ENCODE measurements at places on chromosomes 3 and 15.

- no peak for DNase-seq
Measured at GRCh38 chr15:34647569-34648293, 64.3 kb upstream of the GOLGA8B start.

GRCh38 chr3:115520651-115521245 lies 102.6 kb upstream of the GAP43 start:
- no peak for DNase-seq

DNA sequence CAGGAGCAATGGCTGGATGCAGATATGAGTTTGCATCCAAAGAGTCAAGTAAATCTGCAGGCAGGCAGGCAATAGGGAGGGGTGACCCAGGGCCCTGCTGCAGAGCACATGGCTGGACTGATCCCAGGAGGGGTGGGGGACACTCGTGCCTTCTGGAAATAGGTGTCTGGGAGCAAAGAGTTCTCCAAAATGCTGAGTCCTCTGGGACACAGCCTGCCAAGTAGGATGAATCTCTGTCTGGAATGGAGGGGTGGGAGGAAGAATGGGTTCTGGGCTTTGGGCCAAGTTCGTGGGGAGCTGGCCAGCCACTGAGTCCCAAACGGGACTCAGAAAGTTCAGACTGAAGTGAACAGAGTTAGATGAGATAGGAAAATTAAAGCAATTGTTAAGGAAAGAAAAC lies 214.5 kb downstream of the MTHFS start:
- no peak for DNase-seq

GRCh38 chr15:85859671-85860070 lies 64.9 kb upstream of the KLHL25 start:
- DNase-seq, result no peak

- no peak for DNase-seq
Measured at GRCh38 chr3:53842436-53843194, 3.6 kb downstream of the CHDH start.

DNA sequence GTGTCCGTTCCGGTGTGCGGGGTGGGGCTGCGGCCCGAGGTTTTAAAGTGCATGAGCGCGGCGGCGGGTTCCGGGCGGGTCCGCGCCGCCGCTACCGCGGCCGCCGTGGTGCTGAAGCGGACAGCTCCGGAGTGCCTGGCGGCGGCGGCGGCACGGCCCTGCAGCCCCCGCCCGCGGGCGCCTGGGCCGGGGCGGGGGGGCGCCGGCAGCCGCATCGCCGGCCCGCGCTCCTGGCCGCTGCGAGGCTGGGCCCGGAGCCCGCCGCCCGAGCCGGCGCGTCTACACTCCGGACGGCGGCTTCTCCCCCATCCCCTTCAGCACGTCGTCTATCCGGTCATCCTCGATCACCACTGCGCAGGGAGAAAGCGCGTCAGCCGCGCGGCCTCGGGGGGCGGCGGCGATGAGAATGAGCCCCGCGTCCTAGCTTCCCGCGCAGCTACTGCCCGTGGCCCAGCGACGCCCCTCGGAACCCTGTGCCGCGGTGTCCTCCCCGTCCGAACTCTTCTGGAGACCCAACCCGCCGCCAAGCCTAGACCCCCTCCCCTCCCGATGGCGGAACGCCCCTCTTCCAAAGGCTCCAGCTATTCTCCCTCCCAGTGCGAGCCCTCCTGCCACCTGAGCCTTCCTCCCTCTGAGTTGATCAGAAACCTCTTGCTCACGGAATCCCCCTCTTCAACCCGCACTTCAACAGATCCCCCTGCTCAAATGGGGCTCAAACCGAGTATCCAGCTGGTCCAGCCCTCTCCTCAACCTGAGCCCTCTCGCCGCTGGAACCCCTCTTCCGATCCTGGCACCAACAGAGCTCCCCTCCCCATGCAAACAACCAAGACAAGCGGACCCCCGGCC lies 1.3 kb downstream of the CAMK2N2 start:
- DNase-seq, result no peak

DNA sequence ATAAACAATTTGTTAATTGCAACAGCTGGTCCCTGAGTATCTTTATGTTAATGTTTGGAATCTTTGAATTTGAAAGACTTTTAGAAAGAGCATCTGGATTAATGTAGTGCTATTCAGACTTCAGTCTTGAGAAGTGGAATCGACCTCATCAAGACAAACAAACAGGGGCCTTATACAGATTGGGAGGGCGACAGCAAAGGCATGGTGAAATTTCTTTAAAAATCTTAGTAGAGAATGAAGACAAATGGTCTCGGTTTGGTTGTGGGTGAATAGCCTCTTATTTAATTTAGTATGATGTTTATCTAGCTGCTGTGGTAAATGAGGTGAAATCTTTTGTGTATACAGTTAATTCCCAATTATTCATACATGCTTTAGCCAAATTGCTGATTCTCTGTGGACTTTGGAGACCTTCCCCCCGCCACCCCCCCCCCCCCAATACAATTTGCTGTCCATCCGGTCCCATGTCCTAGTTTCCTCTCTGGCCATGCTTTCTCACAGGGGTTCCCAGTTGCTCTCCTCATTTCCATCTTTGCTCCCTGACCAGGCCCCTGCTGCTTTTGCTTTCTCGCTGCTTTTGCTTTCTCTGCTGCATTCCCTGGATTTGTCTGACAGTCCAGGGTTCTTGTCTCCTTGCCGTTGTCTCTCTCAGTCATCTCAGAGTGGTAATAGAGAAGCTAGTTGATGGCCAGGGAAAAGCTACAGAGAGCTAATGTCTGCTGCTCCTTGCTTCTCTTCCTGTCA lies 135.3 kb downstream of the FNDC3B start:
- DNase-seq, result no peak

GRCh38 chr15:70669966-70670658 lies 93.2 kb downstream of the UACA start:
- DNase-seq, result no peak

DNA sequence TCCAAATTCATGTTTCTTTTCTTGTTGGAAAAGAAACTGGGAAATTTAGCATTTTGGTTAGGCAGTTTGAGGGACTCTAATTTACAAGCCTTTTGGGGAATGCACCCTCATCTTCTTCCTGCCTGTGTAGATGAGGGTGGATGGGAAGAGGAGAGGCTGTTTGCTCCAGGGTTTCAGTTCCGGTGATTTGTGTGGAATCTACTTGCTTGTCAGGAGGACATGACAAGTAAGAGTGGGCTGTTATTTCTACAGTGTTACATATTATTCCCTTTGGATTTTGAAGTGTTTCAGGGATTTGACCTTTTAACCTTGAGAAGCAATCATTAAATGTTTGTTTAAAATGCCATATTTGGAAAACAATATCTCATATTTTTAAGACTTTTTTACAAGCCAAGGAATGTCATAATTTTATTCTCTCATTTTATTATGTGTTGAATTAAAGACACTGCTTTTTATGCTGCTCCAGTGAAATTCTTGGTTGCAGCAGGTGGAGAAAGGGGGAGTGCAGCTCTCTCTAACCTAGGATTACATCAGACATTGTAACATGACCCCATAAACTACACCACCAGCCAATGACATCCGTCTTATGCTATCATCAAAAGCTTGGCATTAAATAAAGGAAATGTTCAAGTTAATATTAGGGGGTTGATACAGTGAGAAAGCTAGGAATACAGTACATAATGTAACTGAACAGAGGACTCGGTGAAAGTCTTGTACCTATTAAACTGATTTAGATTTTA lies 30.2 kb downstream of the PLAAT1 start:
- no peak for DNase-seq

DNA sequence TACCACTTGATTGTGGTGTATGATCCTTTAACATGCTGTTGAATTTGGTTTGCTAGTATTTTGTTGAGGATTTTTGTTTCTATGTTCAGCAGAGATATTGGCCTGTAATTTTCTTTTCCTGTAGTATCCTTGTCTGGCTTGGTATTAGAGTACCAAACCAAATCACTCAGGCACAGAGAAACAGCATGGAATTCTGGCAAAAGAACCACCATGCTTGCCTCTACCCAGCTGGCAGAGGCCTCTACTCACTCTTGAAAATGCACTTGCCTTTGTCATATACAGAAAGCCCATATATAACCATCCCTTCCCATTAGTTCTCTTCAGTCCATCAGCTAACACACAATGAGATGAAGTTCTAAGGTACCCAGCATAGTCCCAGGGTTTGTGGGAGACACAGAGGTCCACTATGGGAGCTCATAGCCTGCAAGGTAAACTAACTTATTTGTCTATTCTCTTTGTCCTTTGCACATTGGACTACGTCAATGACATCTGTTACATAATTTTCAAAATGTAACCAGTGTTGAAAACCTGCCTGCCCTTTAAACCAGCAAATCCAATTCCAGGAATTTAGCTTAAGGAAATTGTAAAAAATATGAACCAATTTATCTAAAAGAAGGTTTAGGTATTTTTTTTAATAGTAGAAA lies 82.1 kb upstream of the POMGNT2 start:
- no peak for DNase-seq

- DNase-seq, result peak; percentile 44
Measured at GRCh38 chr15:28955160-28955992, 69.6 kb downstream of the APBA2 start.

DNA sequence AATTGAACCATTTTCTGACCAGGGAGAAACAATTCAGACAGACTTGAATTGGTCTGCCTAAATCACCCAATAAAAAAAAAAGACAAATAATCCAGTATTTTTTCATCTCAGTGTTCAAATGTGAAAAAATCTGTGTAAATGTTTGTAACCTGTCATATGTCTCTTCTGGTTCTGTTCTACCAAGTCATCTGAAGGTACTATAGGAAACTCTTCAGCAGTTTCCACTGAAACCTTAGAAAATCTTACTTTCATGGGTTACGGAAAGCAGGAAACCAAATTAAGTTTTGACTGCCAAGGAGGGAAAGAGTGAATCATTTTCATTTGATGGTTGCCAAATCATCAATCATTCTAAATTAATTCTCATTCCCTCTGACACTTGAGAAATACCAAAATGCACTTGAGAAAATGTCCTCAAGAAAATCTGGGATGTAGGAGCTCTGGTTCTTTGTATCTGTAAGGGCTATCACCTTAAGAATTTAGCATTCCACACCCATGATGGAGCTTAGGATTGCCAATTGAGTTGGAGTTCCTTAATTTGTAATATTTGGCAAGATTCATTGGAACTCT lies 278.2 kb upstream of the KCNH8 start:
- DNase-seq, result no peak

DNA sequence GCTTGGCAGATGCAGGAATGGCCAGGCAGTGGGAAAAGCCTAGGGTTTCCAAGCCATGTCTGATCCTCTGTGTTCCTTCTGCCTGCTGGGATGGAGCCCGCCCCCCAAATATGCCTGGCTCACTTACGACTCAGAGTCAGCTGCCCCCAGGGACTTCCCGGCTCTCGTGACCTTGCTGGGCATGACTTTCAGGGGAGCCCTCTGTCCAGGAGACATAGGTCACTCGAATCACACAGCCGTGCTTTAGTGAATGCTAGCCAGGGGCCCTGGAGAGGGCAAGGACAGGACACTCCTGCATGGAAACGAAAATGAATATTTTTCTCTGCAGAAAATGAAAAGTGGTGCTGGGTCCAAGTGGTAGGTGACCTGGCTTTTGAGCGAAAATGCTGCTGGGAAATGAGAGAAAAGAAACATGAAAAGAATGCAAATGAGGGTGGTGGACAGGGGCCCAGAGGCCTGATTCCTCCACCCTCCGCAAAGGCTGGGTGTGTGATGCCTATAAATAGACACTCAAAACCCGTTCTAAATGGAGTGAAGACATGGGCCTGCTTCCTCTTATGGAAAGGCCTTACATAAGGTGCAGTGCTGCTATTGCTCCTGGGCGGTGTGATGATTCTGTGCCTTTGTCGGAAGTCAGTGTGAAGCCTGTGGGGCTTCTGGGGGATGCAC lies 107.4 kb downstream of the APBA2 start:
- no peak for DNase-seq

DNA sequence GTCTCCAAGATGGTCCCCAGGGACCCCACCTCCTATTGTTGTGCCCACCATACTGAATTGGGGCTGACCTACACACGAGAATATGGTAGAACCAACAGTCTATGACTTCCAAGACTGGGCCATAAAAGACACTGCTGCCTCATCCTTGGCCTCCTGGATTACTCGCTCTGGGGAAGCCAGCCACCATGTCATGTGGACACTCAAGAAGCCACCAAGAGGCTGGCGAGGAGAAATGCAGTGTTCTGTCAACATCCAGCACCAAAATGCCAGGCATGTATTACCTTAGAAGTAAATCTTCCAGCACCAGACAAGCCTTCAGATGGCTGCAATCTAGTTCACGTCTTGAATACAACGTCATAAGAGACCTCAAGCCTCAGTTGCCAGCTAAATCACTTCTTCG lies 17.1 kb upstream of the TPM1 start:
- DNase-seq, result no peak

DNA sequence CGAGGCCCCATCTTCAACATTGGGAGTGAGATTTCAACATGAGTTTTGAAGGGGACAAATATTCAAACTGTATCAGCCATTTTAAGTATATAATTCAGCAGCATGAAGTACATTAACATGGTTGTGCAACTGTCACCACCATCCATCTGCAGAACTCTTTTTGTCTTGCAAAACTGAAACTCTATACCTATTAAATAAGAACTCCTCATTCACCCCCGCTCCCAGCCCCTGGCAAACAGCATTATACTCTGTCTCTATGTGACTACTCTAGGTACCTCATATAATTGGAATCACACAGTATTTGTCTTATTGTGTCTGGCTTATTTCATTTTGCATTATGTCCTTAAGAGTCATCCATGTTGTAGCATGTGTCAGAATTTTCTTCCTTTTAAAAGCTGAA lies 110.1 kb downstream of the MAP2K5 start:
- no peak for DNase-seq

- no peak for DNase-seq
Measured at GRCh38 chr3:139187154-139187553, 142.5 kb upstream of the PRR23C start.

DNA sequence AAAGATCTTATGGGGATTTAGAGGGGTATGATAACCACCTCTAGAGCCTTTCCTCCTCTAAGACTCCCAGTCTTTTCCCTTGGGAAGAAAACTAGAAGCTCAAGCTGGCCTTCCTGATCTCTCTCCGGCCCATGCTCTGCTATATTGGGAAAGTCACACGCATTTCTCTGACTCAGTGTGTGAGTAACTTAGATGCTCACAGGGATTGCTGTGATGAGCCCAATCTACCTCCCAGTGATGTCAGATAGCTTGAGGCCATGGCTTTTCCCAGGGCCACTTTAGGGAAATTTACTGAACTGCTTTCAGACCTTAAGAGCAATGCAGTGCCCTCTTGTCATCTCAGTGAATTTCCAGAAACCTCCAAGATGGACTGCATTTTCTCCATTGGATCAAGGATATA lies 8.6 kb upstream of the ST8SIA2 start:
- DNase-seq, result no peak

DNA sequence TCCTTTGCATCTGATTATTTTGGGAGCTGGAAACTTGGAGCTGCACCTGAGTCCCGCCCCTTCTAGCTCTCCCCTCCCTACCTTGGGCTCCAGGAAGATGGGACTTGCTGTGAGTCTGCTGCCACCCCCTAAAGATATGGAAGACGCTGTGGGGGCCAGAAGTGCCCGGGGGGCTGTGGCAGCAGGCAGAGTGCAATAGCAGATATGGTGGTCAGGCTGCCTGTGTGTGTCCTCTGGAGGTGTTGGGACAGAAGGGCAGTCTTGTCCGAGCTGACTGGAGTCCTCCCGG lies 485 bp downstream of the PAK6 start:
- no peak for DNase-seq

GRCh38 chr15:33994005-33994615 lies 25.8 kb downstream of the CHRM5 start:
- DNase-seq, result no peak
